RPMI7951 (cell line): ENCODE measurements at places on chromosomes 1 and 21.

DNA sequence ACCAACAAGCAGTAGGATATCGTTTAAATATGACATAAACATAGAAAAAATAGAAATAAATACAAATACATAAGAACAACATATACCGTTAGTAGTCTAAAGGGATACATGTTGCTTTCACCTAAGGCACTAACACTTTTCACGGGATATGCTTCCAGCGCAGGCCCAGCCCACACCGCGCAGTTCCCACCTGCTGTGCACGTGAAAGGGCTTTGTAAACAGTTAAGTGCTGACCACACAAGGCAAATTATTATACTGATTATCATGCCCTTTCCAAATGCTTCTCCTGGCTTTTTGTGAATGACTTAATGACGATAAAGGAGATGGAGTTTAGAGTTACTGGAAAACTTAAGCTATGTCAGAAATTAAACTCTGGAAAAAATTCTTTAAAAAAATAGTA is 11.3 kb upstream of the IL22RA1 start:
- DNase-seq: no peak

GRCh38 chr1:38076038-38076437 is 29.4 kb upstream of the POU3F1 start:
- peak; percentile 21 for DNase-seq

DNA sequence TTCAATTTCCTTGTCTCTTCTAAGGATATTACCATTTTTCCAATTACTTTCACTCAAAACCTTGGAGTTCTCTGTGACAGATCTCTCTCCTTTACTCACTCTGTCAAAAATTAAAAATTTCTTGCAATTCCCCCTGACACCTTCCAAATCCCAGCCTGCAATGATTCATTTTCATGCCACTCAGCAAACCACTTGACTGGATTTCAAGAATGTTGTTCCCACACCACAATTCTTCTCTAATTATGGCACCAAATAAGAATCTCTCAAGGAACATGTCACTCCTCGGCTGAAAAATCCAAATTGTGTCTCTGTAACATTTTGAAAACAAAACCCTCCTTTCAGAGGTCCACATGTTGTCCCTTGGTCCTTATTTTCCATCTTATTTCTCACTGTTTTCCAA is 438.9 kb upstream of the ZP4 start:
- peak; percentile 15 for DNase-seq

- no peak for DNase-seq
Observed at GRCh38 chr1:87176514-87176913, 152.2 kb upstream of the LMO4 start.

DNA sequence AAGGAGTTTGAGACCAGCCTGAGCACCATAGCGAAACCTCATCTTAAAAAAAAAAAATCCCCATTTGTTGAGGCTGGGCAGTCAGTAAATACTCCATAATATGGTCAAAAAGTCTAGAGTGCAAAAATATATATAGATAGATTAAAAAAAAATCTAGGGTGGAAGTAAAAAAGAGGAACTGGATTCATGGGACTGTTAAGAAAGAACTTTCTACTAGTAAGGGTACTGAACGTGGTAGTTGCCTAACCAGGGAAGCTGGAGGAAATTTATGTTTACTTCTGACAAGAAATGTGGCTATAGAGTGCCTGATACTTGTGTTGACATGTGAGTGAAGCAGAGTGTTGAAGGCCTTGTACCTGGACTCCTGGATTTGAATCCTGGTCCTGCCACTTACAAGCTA is 265.9 kb upstream of the FAM78B start:
- DNase-seq: no peak

- no peak for DNase-seq
Observed at GRCh38 chr1:202237052-202237451, 43.5 kb downstream of the LGR6 start.

GRCh38 chr1:175481126-175482070 is 262.0 kb downstream of the TNR start:
- DNase-seq: no peak

DNA sequence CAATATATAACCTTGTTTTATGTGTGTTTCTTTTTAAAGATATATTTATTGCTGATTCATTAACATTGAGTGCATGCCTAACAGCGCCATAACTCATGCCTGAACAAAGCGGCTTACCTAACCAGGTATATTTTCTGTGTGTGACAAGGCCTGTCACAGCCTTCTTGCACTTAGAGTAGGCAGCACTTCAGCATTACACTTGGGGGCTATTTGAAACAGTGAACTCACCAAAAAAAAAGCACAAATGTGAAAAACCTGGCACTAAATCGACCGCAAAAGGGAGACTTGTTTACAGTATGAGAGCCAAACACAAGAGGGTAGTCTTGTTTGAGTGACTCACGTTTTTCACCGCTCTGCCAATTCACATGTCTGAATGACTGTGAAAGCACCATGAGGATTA is 111.7 kb downstream of the DISP1 start:
- peak; percentile 18 for DNase-seq
